SHP77 (cell line): ENCODE measurements at places on chromosomes 3 and 15.

DNA sequence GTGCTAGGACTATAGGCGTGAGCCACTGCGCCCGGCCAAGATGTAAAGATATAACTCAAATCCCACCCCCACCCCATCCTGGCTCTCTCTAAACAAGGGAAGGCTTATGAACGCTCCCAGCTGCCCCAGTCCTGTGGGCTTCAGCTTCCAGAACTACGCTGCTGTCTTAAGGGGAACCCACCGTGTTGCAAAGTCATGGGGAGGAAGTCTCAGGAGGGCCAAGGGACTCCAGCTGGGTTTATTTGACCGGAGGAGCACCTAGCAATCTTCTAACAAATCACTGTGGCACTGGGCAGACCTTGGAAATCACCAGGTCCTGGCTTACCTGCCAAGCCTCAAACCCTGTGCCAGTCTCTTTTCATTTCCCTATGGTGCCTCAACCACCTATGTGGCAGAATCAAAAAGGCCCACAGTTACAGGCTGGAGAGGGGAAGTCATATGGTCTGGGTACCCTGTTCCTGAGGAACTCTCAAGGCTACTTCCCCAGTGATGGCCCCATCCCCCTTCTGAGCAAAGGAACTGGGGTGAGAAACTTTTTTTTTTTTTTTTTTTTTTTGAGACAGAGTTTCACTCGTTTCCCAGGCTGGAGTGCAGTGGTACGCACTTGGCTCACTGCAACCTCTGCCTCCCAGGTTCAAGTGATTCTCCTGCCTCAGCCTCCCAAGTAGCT lies 83.4 kb downstream of the RBPMS2 start:
- DNase-seq = no peak

GRCh38 chr3:58962040-58962651 lies 87.7 kb downstream of the CFAP20DC start:
- DNase-seq = no peak

- no peak for DNase-seq
These were observed 201.1 kb downstream of the TLE3 start for GRCh38 chr15:69896606-69897005.

DNA sequence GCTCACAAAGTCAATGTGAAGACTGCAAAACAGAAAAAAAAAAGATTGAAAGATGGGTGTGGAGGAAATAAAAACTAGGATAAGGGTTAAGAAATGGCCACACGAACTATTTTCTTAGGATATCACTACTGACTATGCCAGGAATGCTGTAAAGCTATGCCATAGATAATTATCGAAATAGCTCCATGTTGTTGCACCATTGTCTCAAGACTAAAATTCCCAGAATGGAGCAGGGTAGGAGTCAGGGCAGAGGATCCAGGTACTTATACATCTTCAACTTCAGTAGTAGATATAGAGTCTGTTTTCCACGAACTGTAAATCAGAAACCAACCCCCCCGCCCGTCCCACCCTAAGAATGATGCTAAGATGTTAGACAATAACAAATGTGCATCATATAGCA lies 302.2 kb downstream of the NAALADL2 start:
- no peak for DNase-seq

GRCh38 chr15:88069561-88069960 lies 187.0 kb downstream of the NTRK3 start:
- no peak for DNase-seq

- no peak for DNase-seq
These were observed 62.0 kb downstream of the P3H2 start for GRCh38 chr3:190058521-190059241.

DNA sequence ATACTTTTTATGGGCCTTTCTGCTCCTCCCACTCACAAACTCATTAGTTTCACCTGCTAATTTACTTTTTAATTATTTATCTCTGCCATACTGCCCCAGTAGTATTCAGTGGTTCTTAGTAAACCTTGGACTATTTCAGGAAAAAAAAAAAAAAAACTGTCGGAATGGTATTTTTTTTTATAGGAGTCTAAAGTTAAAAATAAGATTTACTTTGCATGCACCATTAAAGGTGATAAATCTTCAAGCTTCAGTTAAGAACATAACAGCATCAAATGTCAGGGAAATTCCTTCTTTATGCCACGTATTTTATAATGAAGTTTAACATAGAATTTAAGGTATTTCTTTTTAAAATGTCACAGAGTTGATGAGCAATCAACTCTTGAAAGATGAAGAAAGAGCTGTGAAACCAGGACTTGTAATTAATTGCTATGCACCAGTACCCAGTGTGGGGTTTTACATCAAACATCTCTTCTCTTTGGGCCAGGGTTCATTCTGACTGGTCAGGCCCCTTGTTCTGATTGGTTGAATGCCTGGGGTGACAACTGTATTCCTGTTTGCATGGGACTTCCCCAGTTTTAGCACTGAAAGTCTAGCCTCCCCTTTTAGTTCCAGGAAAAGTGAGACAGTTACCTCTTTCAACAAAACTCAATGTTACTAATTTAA lies 40.3 kb upstream of the PTPRG start:
- no peak for DNase-seq

DNA sequence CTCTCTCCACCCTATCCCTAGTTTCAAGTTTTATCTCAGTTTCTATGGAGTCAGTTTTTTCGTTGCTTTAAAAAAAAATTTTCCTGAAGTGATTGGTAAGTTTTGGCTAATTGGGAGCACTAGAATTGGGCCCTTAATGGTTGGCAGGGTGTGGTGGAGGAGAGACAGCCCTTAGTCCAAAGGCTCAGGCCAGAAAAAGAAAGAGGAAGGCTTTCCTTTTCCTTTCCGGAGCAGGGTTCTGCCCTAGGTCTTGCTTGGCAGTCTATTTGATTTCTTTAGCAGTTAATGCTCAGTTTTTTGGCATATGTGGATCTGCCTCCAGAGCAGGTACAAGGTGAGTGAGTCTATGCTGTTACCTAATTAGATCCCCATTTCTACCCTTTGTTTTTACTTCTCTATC lies 22.7 kb downstream of the CTNNB1 start:
- no peak for DNase-seq

DNA sequence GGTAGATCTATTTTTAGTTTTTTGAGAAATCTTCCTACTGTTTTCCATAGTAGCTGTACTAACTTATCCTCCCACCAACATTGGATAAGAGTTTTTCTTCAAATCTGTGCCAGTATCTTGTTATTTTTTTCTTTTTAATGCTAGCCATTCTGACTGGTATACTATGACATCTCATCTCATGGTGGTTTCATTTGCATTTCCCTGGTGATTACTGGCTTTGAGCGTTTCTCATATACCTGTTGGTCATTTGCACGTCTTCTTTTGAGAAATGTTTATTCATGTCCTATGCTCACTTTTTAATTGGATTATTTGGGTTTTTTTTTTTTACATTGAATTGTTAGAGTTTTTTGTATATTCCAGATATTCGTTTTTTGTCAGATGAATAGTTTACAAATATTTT lies 398.1 kb downstream of the OCA2 start:
- DNase-seq = no peak

DNA sequence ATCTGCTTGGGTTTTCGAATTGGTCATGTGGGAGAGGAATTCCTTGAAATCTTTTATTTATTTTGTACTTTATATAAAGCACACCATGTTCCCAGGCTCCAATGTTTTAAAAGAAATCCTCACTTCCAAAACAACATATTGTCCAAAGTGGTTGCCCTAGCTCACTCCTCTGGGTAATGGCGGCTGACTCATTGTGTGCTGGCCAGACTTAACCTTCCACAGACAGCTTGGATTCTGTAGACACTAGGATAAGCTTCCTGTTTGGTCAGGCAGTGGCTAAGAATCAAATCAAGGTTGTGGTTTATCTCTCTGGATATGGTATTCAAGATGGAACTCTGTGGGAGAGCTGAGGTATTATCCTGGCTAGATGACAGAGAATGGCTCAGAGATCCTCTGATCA lies 55.8 kb upstream of the FAM98B start:
- DNase-seq = no peak
